ENCODE measurements at places on chromosomes 3 and 15. TPM values are rescaled to one million over a fixed set of nuclear protein-coding genes. Genes with fewer than 3 reads are reported as not detected.

Gene SCAANT1
- not detected for total RNA-seq

Gene IL16
- total RNA-seq, result 239 TPM

Gene GOLGA6B
- total RNA-seq, result not detected

Gene MED12L
- 0.92 TPM for total RNA-seq

Gene MESD
- 34.3 TPM for total RNA-seq

Gene EPHA6
- total RNA-seq, result not detected

Gene SYNPR
- not detected for total RNA-seq

Gene CYP8B1
- not detected for total RNA-seq

Gene EIF1B
- 35.0 TPM for total RNA-seq

Gene HTR3D
- total RNA-seq, result not detected

Gene COPS2
- total RNA-seq, result 54.8 TPM

Gene CCRL2
- 5.3 TPM for total RNA-seq

Gene PRICKLE2
- not detected for total RNA-seq

Data from activated CD4-positive, alpha-beta T cell treated with anti-CD3 and anti-CD28 coated beads, Interleukin-2, amount 10 ng/mL, durations not matched to agents 7 days and 5 days (primary cell).